A549 treated with Hydrocortisone at 1 μM for 4 hours (cell line): ENCODE measurements at places on chromosomes 3 and 15. TPM values are rescaled to one million over a fixed set of nuclear protein-coding genes. Genes with fewer than 3 reads are reported as not detected.

PLA2G4D gene
- not detected in 5 replicates for total RNA-seq

EID1 gene
- total RNA-seq, result 101 to 158 TPM (median 106 TPM) in 5 replicates

RTP1 gene
- total RNA-seq, result not detected in 5 replicates

COL8A1 gene
- total RNA-seq, result not detected in 5 replicates

CCR8 gene
- total RNA-seq, result not detected in 5 replicates

GP5 gene
- not detected in 5 replicates for total RNA-seq

CHRFAM7A gene
- total RNA-seq, result 5.2 to 7.9 TPM (median 7.1 TPM) in 5 replicates

GPR87 gene
- 2.3 to 2.7 TPM (median 2.6 TPM) in 5 replicates for total RNA-seq

B3GALNT1 gene
- total RNA-seq, result 0.10 to 0.27 TPM (median 0.23 TPM) in 5 replicates

CYP1A2 gene
- total RNA-seq, result not detected in 5 replicates

ACAN gene
- total RNA-seq, result 0.51 to 1.2 TPM (median 0.93 TPM) in 5 replicates

SLCO2A1 gene
- total RNA-seq, result 0.07 to 0.24 TPM (median 0.23 TPM) in 5 replicates

TMC3 gene
- not detected in 5 replicates for total RNA-seq

ITPKA gene
- 6.0 to 9.6 TPM (median 8.8 TPM) in 5 replicates for total RNA-seq

CELSR3 gene
- total RNA-seq, result 3.7 to 4.5 TPM (median 4.3 TPM) in 5 replicates

HYAL1 gene
- total RNA-seq, result 0.30 to 0.69 TPM (median 0.47 TPM) in 5 replicates

DCLK3 gene
- total RNA-seq, result not detected in 5 replicates

POPDC2 gene
- total RNA-seq, result 0.10 to 0.82 TPM (median 0.36 TPM) in 5 replicates

MYO5C gene
- total RNA-seq, result 5.5 to 7.5 TPM (median 6.4 TPM) in 5 replicates

DYNLT2B gene
- 20.7 to 26.7 TPM (median 24.0 TPM) in 5 replicates for total RNA-seq

HYAL2 gene
- 25.0 to 32.7 TPM (median 30.7 TPM) in 5 replicates for total RNA-seq

CLDN16 gene
- 0.03 to 0.14 TPM (median 0.08 TPM) in 3 of 5 replicates, not detected in the others for total RNA-seq

NEK10 gene
- total RNA-seq, result 0.59 to 1.2 TPM (median 0.67 TPM) in 5 replicates

FGD5 gene
- 0.01 to 0.05 TPM (median 0.03 TPM) in 3 of 5 replicates, not detected in the others for total RNA-seq

ABHD17C gene
- 26.5 to 29.9 TPM (median 27.4 TPM) in 5 replicates for total RNA-seq

CHD2 gene
- total RNA-seq, result 25.7 to 29.9 TPM (median 28.2 TPM) in 5 replicates

TIPARP gene
- 69.0 to 106 TPM (median 77.7 TPM) in 5 replicates for total RNA-seq

PRSS50 gene
- not detected in 5 replicates for total RNA-seq

PARP6 gene
- total RNA-seq, result 49.4 to 64.1 TPM (median 61.7 TPM) in 5 replicates

RARB gene
- 5.6 to 13.6 TPM (median 9.5 TPM) in 5 replicates for total RNA-seq

PLCH1 gene
- 0.79 to 1.1 TPM (median 0.84 TPM) in 5 replicates for total RNA-seq

PPP1R14D gene
- total RNA-seq, result 0.17 to 0.32 TPM in 2 of 5 replicates, not detected in the others
